ENCODE measurements at places on chromosomes 7 and 10.

DNA sequence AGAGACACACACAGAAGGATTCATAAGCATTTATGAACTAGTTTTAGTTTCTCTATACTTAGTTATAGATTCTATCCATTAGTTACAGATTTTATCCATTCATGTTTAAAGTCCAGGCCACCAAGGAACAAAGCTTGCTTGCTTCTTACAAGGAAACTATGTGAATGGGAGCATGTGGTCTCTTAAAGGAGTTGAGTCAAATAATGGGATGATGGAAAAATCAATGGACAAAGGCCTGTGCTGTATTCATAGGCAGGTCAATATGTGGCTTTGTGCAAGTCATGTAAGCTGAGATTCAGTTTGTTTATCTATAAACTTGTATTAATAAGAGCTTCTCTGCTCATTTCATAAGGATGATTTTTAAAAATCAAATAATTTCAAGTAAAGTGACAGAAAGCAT is 172.8 kb upstream of the CDK1 start:
- no peak for DNase-seq

DNA sequence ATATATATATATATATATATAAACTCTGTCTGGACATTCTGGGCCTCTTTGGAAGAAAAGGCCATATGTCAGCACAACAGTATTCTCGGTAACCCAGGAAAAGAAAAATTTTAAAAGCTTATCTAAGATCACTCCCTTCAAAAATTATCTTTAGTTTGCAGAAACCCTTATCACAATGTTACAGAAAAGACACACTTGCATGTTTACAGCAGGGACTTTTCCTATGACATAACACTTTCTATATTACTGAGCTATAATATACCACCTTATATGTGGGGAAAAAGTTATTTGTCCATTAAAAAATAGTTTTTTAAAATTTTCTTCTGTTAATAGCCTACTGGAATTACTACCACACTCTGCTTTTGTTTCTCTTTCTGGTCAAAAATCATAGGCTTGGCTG is 25.4 kb downstream of the ANKRD61 start:
- no peak for DNase-seq

DNA sequence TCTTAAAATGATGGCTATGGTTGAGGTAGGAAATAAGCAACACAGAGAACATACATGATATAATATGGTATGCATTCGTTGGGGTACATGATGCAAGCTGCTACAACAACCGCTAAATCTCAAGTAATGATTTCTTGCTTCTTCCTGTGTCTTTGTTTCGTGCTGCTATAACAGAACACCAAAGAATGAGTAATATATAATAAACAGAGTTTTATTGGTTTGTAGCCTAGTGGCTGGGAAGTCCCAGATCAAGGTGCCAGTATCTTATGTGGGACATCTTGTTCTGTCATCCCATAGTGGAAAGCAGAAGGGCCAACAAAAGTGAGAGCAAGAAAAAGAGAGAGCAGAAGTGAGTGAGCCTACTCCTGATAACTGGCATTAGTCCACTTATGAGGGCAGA is 689.7 kb downstream of the SUGCT start:
- DNase-seq = no peak

GRCh38 chr7:98278936-98279335 is 2.5 kb upstream of the BRI3 start:
- no peak for DNase-seq

DNA sequence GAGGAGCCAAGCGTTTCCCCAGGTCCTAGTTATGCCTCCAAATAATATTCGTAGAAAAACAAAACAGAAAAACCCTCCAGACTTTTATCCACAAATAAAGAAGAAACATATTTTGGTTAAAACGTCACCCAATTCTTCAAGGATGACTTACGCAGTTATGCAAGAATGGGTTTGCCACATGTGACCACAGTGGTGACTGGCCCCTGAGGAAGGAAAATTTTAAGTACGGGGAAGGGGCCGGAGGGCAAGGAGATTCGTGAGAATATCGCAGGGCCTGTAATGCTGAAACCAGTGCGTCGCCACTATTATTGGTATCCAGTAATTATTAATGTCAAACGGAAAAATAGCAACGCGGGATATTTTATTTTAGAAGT is 537 bp upstream of the MRPS24 start:
- peak; percentile 89 for DNase-seq

GRCh38 chr7:148442141-148442655 is 148.4 kb upstream of the C7orf33 start:
- no peak for DNase-seq

- DNase-seq = no peak
These were observed 45.3 kb upstream of the BAMBI start for GRCh38 chr10:28631896-28632583.

GRCh38 chr10:14322526-14323188 is 8.1 kb downstream of the FRMD4A start:
- no peak for DNase-seq

- DNase-seq = no peak
These were observed 34.1 kb upstream of the TES start for GRCh38 chr7:116176226-116176625.

DNA sequence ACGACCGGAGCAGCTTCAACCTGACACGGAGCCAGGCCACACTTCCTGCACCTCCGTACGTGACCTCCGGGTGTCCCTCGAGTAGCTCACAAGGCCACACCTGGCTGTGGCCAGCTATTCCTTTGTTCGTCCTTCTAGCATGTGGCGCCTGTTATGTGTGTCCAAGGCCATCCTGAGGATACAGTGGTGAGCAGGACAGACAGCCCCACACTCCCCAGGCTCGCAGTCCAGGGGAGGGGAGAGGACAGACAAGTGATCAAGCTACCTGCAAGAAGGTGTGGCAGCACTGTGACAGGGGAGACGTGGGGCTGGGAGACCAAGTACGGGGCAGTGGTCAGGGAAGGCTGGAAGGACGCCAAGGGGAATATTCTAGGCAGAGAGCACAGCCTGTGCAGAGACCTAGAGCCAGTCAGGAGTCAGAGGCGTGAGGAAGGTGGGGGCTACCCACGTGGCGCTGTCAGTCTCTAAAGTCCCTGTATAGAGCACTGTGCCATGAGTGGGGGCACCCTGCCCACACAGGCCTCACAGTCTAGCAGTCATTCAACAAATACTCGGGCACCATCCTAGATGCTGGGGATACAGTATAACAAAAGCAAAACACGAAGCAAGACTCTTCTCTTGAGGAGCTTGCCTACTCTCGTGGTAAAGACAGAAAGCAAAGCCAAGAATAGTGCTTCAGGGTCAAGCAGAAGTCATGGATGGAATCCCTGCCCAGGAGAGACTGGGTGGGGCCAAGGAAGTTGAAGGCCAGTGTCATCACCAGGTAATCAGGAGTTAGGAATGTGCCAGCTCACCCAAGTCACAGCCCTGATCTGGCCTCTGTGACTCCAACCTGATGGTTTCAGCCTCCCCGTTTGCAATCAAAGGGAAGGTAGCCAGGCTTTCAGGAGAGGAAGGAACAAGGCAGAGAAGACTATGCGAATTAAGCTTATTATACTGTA is 58.6 kb downstream of the PROSER2 start:
- DNase-seq = peak; percentile 25

GRCh38 chr10:83541046-83541445 is 598.3 kb upstream of the GHITM start:
- no peak for DNase-seq

DNA sequence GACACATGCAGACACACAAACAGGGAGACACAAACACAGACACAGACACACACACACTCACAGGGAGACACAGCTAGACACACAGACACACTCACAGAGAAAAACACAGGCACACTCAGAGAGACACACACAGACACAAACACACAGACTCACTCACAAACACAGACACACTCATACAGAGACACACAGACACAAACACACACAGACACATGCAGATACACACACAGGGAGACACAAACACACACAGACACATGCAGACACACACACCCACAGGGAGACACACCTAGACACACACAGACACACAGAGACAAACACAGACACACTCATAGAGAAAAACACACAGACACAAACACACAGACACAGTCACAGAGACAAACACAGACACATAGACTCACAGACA is 67.9 kb downstream of the ADARB2 start:
- DNase-seq = no peak

- no peak for DNase-seq
These were observed 48.0 kb downstream of the PFKFB3 start for GRCh38 chr10:6250745-6251144.

DNA sequence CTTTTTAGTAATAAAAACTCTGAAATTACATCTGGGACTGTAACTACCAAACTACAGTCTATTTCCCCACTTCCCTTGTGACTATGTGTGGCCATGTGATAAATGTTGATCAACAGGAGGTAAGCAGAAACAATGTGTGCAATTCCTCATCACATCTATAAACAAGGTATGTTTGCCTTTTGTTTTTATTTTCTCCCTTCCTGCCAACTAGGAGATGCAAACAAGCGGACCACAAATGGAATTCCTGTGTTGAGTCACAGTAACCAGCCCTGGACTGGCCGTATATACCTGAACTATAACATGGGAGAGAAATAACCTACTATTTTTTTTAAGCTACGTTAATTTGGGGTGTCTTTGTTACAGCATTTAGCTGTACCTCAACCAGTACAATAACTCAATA is 52.5 kb downstream of the SCRN1 start:
- no peak for DNase-seq

DNA sequence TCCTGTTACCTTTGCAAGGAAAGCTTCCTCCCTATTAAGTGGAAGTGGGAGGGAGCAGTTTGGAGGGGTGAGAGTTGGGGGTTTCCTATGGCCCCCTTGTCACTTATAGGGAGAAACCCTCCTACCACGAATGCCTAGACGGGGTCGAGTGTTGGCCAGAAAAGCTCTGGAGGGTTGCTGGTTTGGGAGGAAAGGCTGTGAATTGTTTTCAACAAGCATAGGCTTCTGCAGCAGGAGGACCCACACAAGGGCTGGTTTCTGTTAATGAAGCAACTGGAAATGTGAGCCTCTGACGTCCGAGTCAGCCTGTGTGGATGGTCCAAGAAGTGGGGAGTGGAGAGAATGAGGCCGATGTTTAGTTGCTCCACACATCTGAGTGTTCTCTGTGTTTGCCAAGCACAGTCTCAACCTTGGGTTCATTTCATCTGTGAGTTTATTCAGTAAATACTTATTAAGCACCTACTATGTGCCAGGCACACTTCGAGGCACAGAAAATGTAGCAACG is 37.3 kb upstream of the LEP start:
- peak; percentile 48 for DNase-seq

DNA sequence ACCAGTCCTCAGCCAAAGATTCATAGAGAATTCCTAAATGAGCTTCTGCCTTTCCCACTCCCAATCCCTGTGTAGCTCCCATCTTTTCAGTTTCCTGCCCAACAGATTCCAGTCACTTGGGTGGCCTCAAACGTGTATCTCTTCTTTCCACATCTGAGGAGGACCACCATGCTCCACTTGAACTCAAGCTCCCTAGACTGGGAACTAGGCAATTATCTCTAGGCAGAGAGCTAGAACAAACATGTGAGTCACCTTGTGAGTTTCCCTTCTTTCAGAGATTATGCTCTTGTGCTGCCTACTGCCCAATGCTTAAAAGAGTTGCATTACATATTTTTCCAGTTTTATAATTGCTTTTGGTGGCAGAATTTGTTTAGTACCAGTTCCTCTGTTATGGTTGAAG is 178.0 kb downstream of the MDFIC start:
- peak; percentile 76 for DNase-seq

- no peak for DNase-seq
These were observed 5.7 kb downstream of the OSBPL3 start for GRCh38 chr7:24974026-24974832.

DNA sequence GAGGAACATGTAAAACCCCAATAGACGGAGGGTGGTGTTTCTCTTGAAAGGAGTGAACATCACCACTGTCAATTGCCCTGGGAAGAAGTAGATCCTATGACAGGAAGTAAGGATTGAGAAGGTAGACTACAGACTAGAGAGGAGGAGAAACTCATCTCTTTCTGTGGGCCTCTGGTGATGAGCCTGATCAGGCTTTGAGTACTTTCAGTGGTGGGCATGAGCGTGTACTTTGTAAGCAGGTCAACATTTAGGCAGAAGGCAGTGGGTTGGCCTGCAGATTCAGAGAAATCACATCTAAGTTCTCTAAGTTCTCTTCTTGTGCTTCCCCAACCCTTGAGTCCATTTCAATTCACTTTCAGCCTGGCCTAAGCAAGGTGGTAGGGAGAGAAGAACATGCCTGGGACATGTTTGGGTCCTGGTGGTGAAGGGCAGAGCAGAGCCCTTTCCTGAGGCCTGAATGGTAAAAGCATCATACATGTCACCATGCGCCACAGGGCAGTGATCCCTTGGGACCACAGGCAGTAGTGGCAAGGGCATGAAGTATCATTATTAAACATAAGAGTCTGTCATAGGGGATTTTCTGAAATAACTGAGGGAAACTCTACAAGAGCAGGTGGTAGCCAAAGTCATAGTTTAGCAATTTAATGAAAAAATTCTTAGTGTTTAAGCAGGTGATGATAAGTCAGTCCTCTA is 56.4 kb upstream of the ANKRD1 start:
- DNase-seq = no peak

- no peak for DNase-seq
These were observed 1182.9 kb upstream of the LRRTM3 start for GRCh38 chr10:65742906-65743305.

DNA sequence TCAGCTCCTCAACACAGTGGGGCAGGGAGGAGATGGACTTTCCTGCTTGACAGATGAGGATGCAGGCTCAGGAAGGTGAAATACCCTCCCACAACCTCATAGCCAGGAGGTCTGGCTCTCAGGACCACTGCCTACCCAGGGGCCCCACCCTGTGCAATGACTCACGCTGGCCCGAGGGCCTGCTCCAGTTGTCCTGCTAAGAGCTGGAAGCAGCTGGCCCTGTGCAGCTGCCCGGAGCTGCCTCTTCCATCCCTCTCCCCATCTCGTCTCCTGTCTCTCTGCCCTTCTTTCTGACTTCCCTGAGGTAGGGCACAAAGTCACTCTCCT is 123.9 kb downstream of the ZMIZ1 start:
- peak; percentile 79 for DNase-seq

DNA sequence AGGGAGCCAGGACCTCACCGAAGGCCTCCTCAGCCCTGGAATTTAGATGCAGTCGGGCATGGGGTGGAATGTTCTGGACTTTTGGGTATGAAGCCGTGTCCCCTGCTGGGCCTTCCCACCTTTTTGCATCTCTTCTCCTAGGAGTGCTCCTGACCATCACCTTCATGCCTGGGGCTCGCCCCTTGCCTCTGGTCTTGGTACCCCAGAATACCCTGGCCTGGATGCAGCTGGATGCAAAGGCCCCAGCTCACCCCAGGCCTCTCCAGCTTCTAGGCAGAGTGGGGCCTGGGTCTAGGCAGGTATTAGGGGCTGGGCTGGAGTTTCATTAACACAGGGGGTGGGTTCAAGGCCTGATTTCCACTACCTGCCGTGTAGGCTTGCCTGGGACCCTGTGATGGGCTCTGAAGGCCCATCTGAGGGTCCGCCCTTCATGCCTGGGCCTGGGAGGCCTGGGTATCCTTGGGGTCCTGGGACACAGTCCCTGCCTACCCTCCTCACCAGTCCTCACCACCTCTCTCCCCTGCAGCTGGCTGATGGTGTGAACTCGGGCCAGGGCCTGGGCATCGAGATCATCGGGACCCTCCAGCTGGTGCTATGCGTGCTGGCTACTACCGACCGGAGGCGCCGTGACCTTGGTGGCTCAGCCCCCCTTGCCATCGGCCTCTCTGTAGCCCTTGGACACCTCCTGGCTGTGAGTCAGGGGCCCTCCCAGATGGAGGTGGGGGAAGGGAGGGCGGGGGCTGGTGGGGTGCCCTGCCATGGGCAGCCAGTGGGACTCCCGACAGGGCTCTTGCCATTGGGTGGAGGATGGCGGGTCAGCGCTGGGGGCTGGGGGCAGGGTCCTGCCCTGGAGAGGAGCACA is 10.1 kb downstream of the AQP1 start:
- DNase-seq = no peak

- peak; percentile 70 for DNase-seq
These were observed 28.4 kb downstream of the BMPER start for GRCh38 chr7:33933611-33934281.

GRCh38 chr7:105805447-105806019 is 70.9 kb downstream of the ATXN7L1 start:
- DNase-seq = no peak

All from fibroblast of the aortic adventitia (primary cell).